Ureter (tissue), 1 donor: ENCODE measurements at places on chromosomes 2 and 18.

GRCh38 chr2:111918383-111918806 lies 20.0 kb downstream of the MERTK start:
- no peak for DNase-seq

- no peak for DNase-seq
Measured at GRCh38 chr2:12302140-12302539, 414.6 kb upstream of the TRIB2 start.

- DNase-seq: no peak
Measured at GRCh38 chr2:26556309-26557243, 78.7 kb upstream of the OTOF start.

DNA sequence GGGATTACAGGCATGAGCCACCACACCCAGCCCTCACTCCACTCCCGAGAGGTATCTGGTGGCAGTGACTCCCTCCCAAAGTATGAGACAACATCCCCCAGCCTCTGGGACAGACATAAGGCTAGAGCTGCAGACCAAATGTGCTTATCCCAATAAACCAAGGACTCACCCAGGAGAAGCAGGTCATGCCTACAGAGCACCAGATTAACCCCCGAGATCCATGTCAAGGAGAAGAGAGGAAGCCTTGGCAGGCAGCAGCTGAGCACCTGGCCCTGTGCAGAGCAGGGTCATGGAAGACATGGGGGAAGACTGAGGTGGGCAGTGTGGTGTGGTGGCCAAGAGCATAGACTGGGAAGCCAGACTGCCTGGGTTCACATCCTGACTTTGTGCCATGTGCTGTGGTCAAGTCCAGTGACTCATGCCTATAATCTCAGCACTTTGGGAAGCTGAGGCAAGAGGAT lies 7.2 kb downstream of the RAB11FIP5 start:
- no peak for DNase-seq

- no peak for DNase-seq
Measured at GRCh38 chr2:10661846-10662245, 27.9 kb downstream of the NOL10 start.
